M059J (cell line): ENCODE measurements at places on chromosomes 1 and 21.

DNA sequence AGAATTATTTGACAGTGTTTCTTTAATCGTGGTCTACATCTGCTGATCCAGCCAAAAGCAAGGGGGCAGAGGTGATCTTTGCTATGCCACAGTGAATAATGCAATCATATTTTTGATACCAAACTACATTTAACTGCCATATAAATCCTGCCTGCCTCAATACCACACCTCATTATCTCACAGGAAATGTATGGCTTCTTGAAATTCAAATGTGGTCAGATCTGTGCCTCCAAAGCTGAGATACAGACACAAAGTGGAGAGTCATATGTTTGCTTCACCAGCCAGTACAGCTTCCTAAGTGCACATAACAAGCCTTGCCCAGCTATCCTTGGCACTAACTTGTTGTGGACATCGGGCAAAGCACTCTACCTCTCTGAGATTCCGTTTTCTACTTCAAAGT, 250.0 kb upstream of the NFIA start:
- no peak for DNase-seq

GRCh38 chr1:228176461-228177182, 11.0 kb downstream of the IBA57 start:
- no peak for DNase-seq

GRCh38 chr21:15063814-15064575, 805 bp downstream of the NRIP1 start:
- peak; percentile 36 for DNase-seq

DNA sequence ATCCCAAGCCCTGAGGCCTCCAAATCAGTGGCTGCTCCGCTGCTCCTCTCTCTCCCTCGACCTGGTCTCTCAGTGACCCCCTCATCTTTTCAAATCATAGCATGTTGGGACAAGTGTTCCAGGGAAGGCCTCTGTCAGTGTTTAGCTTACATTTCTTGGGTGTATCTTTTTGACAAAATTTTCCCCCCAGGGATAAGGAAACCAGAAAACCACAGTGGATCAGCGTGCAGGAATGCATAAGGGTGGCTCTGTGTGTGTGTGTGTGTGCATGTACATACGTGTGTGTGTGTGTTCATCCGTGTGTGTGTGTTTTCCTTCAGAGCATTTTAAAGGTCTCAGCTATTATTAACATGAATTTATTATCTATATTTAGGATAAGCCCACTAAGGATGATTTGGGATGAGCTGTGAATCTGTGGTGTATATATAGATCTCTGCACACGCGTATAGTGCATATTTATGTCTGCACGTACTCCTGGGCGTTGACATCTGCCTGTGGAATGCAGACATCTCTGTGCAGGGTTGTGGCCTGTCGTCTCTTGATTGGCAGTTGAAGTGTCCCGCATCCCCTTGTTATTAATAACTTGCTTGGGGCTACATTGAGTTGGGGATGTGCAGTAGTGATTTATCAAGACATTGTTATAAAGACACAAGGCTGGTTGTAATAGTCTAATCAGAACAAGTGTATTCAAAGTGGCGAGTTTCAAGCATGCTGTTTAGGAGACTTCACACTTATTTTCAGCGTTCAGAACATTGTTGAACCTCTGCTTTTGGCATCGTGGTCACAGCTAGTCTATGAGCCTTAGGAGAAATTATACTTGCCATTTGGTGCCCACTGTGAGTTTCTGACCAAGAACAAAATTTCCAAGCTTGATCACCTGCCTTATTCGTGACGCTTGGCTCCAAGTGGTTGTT, 55.6 kb downstream of the GALNT2 start:
- no peak for DNase-seq

GRCh38 chr21:44548922-44549321, 2.4 kb downstream of the KRTAP10-2 start:
- no peak for DNase-seq

- DNase-seq: no peak
Observed at GRCh38 chr1:228181645-228182034, 16.0 kb downstream of the IBA57 start.

DNA sequence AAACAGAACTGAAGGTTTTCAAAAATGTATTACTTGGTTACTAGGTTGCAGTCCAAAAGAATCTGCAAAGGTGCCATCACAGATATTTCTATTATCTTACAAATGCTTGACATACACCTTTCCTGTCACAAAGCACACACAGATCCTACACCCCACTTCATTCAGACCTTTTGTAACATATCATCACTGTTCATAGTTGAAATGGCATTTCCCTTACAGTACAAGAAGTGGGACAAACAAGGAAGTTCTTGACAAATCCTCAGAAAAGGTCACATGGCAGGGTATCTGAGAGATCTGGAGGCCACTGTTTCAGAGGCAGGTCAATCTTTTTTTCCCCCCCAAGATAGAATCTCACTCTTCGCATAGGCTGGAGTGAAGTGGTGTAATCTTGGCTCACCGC, 21.3 kb downstream of the TOR1AIP2 start:
- no peak for DNase-seq

DNA sequence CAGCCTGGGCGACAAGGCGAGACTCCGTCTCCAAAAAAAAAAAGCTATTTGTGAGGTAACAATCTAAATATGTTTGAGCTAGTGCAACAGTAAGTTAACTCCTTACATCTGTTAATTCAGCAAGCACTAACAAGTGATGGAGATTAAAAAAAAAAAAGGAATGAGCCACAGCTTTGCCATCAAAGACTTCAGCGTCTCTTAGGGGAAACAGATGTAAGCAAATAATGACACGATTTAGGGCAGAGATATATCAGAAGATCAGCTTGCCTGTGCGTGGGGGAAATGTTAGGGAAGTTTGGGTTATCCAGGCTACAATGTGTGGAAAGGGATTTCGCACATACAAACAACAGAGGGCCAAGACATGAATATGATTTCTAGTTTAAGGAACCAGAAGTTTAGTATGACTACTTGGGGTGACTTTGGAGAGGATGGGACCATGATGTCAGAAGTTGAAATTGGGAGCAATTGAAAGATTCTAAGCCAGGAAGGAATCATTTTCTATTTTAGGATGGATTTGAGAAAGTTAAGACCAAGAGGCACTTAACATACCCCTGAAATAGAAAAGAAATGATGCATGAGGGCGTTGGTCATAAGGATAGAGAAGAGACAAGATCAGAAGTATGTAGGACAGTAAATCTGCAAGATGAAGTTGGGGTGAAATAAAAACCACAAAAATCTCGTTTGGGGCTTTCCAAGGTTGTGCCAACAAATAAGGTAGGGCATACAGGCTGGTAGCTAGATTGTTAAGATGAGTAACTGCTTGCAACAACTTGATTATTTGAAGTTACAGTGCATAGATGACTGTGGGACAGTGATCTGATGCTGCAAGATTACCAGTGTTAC, 2.4 kb upstream of the BRWD1 start:
- DNase-seq: peak; percentile 60

DNA sequence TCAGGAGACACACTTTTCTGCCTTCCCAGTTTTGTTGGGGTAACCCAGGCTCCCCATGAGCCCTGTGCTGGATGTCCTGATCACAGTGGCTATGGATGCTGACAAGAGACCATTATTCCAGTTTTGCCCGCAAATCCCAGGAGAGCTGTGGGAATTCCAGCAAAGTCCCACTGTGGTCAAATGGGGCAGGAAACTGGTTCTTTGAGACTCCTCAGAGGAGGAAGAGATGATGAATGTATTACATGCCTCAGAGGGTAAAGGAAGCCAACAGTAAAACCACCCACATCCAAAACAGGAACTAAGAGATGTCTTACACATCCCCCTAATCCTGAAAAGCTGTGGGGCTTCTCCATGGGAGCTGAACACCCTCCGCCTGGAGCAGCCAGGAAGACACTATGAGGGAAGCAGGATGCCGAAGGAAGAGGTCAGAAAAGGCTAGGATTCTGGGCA, 12.8 kb upstream of the MPZL1 start:
- DNase-seq: peak; percentile 13

DNA sequence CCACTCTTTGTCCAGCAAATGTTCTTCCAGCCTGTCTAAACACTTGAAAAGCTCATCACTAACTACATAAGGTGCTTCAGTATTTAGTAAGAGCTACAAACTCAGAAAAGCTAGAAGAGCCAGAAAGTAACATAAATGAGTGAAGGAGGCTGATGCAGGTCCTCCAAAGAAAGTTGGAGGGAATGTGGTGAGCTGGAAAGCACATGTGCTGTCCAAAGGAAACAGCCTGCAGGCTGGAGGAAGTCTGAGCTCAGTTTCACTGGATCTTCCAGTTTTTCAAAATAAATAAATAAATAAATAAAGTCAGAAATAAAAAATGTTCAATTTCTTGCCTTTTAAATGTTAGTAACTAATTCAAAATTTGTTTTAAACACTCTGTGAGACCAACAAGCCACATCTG, 25.5 kb downstream of the ZC3H11B start:
- DNase-seq: no peak

- no peak for DNase-seq
Observed at GRCh38 chr1:212007886-212008285, 27.5 kb downstream of the INTS7 start.

DNA sequence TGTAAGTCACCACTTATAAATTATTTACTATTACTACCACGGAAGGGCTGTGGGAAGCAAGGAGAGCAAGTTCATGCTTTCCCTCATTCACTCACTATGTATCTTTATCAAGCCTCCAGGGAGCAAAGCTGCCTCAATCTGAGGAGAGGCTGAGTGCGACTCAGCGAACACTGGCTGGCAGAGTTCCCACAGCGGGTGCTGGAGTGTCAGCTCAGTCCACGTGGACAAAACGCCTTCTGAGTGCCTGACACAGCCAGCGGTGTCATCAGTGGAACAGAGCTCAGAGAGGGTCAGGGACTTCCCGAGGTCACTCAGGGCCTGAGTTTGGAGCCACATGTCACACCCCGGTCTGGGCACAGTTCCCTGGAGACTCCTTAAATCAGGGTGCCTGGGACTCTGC, 16.9 kb downstream of the MATN1 start:
- peak; percentile 49 for DNase-seq

GRCh38 chr1:92016720-92017316, 13.0 kb upstream of the EPHX4 start:
- DNase-seq: no peak

- peak; percentile 27 for DNase-seq
Observed at GRCh38 chr1:96927125-96927524, 205.5 kb downstream of the PTBP2 start.

DNA sequence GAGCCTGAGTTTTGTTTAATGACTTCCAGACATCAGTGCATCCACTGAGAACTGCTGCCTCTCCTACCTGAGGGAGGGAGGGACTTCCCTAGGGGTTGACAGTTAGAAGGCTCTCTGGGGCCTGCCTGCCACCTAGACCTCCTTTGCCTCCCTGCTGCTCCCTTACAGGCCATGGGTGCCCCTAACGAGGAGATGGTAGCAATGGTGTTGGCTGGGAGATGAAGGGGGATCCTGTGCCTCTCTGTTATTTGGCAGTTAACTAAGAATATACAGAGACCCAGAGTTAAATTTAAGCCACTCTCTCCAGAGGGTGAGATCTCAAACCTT, 66.1 kb downstream of the UBE2U start:
- DNase-seq: no peak

- peak; percentile 99 for DNase-seq
Observed at GRCh38 chr1:112704934-112705627, 1.8 kb downstream of the RHOC start.

GRCh38 chr1:239765163-239765562, 326.5 kb upstream of the FMN2 start:
- no peak for DNase-seq

DNA sequence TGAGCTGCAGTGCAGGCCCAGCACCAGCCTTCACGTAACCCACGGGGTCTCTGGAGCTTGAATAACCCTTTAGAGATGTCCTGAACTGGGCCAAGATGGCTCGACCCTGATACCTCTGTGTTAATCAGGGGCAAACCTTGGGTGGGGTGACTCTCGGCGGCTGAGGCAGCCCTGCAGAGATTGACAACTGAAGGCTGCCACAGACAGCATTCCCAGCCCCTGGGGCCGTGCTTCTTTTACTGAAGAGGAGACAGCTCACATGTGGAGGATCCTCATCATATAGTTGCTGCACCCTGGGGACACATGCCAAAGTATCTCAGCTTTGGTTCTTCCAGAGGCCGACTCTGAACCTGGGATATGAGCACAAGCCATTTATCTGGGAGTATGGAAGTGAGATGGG, 57.3 kb upstream of the PTGFRN start:
- DNase-seq: no peak

- no peak for DNase-seq
Observed at GRCh38 chr1:15172405-15173259, 19.1 kb downstream of the TMEM51 start.

DNA sequence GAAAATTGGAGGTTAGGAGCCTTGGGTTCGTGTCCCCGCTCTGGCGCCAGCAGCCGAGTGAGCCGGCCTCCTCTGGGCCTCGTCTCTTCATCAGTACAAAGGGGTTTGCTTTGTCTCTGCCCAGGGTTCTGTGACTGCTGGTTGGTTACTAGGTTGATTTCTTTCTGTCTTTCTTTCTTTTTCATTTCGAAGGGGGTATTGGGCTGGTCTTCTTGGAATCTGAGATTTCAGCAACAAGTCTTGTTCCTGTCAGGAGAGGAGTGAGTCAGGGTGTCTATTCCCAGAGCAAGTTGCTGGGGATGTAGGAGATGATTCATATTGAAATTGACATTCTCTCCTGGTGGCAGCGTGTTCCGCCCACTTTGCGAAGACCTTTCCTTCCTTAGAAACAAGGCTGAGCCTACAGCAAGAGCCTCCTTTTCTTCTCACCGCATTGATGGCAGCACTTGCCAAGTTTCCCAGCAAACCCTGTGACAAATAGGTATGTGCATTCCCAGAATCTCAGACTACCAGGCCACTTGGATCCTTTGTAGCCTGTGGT, 79.2 kb downstream of the MAN1C1 start:
- peak; percentile 96 for DNase-seq

DNA sequence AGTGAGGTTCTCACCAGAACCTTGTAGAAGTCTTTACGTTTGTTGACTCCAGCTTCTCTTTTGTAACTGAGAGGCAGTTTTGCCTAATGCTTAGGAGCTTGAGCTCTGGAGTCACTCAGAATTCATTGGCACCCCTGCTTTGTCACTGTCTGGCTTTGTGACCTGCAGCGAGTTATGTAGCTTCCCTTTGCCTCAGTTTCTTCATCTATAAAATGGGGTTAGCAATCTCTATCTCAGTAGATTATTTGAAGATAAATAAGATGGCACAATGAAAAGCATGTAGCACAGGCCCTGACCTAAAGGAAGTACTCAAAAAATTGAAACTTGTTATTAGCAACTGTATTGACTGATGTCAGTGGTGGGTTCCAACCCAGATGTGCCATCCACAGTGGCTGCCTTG, 8.1 kb downstream of the DHDDS start:
- no peak for DNase-seq

DNA sequence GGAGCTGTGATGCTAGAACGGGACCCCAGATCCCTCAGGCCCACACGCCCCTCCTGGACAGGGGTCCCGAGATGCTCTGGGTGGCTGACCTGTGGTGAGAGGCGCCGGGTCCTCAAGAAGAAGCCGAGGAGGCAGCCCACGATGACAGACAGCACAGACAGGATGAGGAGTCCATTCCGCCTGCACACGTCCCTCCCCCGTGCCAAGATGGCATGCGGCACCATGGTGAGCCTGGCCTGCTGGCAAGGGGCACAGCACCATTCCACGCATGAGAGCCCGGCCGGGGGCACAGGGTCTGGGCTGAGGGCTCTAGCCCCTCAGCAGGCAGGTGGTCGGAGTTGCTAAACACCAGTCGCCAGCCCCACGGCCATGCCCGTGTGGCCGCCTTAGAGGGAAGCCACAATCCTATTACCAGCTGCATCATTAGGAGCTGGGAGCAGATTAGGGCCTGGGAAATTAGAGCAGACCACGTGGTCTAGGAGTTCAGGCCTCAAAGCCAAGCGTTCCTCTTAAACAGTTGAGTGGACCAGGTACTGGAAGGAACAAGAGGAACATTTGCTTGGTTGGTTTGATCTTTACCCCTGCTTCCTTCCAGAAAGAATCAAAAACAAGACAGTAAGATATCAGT, at the start of gene SLC1A7:
Gene SLC1A7 (minus strand): TSS at position 413 of the 628 bp plus-strand sequence. CDS start 189 bp downstream, at position 224.
- no peak for DNase-seq
